Stimulated activated CD8-positive, alpha-beta memory T cell treated with anti-CD3 and anti-CD28 coated beads, Interleukin-15, amount 100 ng/mL, for 48 hours (primary cell): ENCODE measurements at places on chromosomes 16 and 17.

DNA sequence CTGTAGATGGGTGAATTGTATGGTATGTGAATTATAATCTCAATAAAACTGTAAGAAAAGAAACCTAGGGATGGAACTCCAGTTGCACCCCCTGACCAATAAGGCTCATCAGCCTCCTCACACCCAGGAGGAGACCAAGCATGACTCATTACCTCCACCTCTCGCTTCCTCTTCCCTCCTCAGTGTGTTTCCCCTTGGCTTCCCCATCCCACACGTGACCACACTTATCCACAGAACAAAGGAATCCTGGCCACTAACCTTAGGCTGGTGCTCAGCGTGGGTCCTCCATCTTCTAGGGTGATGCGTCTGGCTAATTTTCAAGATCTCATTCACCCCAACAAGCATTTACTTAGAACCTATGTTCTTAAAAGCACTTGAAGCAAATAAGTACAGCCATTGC is 36.2 kb upstream of the MAP3K14 start:
- DNase-seq: peak; percentile 27

- DNase-seq: no peak
These were observed 7.8 kb downstream of the ATP2A3 start for GRCh38 chr17:3956327-3956957.

DNA sequence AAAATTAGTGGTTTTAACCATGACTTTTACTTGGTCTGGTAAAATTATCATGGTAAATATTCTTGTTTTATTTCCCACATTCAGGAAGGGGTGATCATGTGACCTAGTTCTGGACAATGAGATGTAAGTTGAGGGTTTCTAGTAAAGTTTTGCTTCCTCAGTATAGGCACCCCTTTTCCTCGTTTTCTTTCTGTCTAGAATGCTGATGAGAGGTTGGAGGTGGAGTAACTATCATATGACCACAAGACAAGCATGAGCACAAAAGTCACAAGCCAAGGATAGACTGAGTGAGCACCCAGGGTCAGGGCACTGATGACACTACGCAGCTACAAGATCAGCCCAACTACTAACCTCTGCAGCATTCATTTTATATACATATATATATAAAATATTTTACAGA is 53.9 kb downstream of the MYO1D start:
- no peak for DNase-seq

- DNase-seq: no peak
These were observed 85.6 kb downstream of the SPECC1 start for GRCh38 chr17:20094777-20095176.
